ENCODE measurements at places on chromosomes 2 and 18.

GRCh38 chr2:127388423-127389164 is 819 bp upstream of the MAP3K2 start:
- no peak for DNase-seq

GRCh38 chr2:173959909-173960308 is 5.3 kb downstream of the SP3 start:
- no peak for DNase-seq

GRCh38 chr2:215866606-215867005 is 146.7 kb downstream of the MREG start:
- no peak for DNase-seq

GRCh38 chr18:54181856-54182602 is 42.4 kb downstream of the MBD2 start:
- DNase-seq = no peak

GRCh38 chr2:28338831-28339321 is 53.8 kb upstream of the FOSL2 start:
- DNase-seq = no peak

- DNase-seq = no peak
These were observed 217.5 kb downstream of the CAMKMT start for GRCh38 chr2:44579115-44579836.

- DNase-seq = no peak
These were observed 191.2 kb upstream of the NABP1 start for GRCh38 chr2:191486584-191487320.

GRCh38 chr2:161041356-161041755 is 118.9 kb upstream of the TANK start:
- DNase-seq = no peak

- no peak for DNase-seq
These were observed 182.2 kb downstream of the INHBB start for GRCh38 chr2:120528051-120528692.

DNA sequence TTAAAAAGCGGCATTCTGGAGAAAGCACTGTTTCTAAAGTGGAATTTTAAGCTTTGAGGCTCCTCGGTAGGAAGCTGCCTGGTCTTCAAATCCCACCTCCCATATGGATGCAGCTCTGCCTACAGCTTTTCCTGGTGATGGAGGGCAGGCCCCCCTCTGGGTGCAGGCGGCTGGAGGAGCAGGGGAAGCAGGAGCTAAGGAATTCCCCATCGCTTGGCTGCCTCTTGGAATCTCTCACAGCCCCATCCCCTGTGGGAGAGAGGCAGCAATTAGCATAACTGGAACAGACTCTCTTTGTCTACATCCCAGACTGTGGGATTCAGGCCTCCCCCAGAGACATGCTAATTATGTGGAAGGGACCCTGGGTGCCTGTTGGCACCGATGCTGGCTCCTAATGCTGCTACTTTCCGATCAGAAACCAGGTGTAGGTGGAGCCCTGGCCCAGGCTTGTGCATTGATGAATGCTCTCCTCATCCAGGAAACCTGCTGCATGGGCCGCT is 51.3 kb downstream of the LIPG start:
- DNase-seq = no peak

- no peak for DNase-seq
These were observed 385.8 kb downstream of the ZEB2 start for GRCh38 chr2:144133936-144134665.

DNA sequence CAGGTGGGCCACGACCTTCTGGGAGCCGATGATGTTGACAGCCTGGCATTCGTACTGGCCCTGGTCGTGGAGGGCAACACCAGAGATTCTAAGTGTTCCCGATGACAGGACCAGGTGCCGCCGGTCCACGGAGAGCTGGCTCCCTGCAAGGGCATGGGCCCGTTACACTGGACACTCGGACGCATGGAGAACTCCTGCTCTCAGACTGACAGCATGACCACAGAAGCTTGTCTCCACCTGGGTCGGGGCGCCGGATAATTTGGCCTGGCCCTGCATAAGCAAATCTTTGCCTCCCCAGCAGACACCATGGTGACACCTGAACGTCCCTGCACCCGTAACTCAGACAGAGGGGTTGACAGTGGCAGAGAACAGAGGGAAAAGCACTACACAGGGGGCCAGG is 80.7 kb downstream of the PXDN start:
- DNase-seq = no peak

DNA sequence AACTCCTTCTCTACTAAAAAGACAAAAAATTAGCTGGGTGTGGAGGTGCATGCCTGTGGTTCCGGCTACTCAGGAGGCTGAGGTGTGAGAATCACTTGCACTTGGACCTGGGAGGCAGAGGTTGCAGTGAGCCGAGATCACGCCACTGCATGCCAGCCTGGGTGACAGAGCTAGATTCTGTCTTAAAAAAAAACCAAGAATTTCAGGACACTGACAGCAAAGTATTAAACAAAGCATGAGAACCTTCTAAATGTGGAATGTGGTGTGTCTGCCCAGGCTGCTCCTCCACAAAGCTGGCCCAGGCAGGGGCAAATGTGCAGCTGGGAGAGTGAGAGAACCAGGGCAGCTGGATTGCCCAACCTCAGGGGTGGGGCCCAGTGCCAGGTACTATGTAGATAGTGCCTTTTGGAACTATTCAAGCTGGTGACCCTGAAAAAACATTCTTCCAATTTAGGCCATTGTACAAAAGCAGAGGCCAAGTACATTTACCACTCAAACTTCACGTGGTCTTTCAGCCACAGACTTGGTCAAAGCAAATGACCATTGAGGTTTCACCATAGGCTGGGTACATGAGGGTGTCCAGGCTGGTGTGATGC is 6.7 kb upstream of the UGT1A5 start:
- no peak for DNase-seq

- no peak for DNase-seq
These were observed 13.8 kb downstream of the FAM210A start for GRCh38 chr18:13712400-13713131.

DNA sequence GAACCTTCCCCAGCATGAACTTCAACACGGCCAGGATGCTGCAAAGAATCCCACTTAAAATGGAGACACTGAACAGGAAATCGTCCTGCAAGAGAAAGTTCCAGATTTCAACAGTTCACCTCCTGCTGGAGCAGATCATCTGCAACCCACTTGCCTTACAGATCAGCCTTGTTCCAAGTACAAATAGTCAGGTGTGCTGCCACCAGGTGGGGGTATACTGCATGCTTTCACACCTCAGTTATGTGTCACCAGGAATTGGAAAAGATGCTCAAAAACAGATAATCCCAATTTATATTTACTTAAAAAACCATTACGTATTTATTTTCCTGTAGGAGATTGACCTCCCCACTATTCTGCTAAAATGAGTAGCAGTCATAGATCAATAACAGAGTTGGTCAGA is 212.3 kb downstream of the MGAT5 start:
- DNase-seq = no peak

DNA sequence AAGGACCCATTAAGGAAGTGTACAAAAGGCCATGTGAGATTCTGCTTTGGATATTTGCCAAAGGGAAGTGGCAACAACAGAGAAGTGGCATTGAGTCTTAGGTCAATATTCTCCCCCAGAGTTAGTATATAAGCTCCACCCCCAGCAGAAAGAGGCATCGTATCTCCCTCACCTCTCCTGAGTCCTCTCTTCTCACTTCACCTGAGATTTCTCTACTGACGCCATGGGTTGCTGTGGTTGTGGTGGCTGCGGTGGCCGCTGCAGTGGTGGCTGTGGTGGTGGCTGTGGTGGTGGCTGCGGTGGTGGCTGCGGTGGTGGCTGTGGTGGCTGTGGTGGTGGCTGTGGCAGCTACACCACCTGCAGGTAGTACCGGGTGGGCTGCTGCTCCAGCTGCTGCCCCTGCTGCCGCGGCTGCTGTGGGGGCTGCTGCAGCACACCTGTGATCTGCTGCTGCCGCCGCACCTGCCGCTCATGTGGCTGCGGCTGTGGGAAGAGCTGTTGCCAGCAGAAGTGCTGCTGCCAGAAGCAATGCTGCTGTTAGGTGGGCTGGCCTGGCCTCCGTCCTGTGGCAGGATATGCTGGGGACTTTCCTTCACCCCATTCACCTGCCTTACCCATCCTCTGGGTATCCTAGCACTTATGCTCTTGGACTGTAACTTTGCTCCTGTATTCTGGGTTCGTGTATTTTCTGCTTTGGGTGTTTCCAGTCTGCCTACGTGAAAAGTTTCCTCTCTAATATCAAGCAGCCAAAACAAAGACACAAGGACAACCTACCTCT is 5.9 kb downstream of the SCYGR3 start:
- no peak for DNase-seq

- DNase-seq = no peak
These were observed 991.5 kb upstream of the FANCL start for GRCh38 chr2:59232394-59233165.

DNA sequence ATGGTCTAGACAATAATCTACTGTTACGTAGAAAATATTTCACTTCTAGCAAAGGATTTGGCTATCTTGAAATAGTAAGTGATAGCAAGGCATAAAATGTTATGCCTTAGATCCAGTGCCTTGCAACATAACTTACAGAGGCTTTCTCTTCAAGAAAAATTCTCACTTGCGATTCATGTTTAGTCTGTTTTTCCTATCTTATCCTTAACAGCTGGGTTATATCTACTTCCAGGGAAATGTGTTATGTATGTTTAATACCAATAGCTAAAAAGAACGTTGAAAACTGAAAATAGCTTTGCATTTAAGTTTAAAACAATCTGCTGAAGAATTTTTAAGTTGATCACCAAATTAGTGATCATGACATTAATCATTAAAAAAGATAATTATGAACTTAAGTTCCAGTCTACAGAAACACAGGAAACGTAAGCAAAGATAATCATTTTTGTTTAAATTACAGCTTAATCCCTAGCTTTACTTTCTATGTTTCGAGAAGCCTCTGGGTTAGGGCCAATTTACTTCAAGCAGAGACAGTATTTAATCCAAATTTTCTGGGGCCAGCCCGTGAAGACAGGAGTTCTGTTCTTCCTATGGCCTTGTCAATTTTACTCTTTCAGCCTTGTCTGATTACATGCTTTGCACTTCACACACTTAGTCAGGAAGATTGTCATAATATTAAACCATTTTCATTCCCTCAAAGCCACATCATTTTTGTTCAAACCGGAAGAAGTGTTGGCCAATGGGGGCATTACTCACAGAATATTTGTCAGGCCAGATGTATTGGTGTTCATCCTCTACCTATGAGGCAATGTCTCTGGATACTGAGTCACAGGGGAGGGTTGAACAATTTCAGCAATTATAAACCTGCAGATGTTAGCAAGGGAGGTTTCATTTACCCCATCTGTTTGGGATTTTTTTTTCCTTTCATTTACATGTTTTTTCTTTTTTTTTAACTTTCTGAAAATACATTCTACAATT is 1132.9 kb upstream of the ZEB2 start:
- no peak for DNase-seq

DNA sequence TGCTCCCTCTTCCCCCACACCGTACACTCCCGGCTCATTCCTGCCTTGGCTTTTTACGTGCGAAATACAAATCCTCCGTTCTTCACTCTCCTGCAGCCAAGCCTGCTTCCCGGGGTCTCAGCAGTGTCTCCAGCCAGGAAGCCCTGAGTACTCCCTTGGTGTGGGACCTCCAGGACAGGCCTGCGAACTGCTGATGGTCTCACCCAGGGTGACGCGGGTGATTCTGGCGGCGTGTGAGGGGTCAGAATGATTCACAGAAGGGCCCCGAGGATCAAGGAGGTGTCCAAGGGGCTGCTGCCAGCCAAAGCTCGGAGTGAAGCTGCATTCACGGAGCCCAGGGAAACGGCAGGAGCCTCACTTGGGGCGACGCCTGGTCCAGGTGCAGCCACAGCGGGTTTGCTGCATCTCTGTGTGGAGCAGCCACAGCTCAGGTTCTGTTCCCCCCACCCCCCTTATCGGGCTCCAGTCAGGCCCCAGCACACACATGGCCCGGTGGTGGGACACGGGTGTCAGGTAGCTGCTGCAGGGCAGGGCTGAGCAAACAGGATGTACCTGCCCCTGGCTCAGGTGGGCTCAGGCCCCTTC is 337.7 kb upstream of the MYT1L start:
- DNase-seq = no peak

All from left ventricle myocardium inferior (tissue), 1 donor.